ENCODE measurements at places on chromosomes 5 and 9.

DNA sequence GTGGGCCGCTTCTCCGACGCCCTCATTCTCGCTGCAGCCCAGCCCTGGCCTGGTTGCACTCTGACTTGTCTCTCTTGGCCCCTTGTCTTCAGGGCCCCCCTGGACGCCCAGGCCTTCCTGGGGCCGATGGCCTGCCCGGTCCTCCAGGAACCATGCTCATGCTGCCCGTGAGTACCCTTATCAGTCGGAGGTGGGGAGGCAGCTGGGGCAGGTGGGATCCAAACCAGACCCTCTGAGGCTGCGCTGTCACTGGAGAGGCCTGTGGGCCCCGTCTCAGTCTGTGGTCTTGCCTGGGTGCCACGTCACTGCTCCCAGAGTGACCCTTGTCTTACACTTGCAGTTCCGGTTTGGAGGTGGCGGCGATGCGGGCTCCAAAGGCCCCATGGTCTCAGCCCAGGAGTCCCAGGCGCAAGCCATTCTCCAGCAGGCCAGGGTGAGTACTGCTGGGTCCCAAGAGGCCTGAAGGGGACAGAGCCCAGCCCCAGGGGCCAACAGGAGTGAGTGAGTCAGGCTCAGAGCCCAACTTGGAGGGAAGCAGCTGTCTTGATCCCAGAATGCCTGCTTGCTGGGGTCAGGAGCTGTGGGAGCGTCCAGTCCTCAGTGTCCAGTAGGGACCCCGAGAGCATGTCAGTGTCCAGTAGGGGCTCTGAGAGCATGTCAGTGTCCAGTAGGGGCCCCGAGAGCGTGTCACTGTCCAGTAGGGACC, 109.0 kb downstream of the COL5A1 start:
- no peak for DNase-seq

- no peak for DNase-seq
Measured at GRCh38 chr9:130932255-130933079, 6.6 kb downstream of the FIBCD1 start.

GRCh38 chr5:116626945-116627679, 52.5 kb upstream of the SEMA6A start:
- no peak for DNase-seq

GRCh38 chr9:97176206-97176605, 131.3 kb upstream of the CCDC180 start:
- DNase-seq = no peak
